ENCODE measurements at places on chromosomes 7 and 10.
A peak's percentile ranks its signal among the peaks of the same experiment; 100 is the strongest.

DNA sequence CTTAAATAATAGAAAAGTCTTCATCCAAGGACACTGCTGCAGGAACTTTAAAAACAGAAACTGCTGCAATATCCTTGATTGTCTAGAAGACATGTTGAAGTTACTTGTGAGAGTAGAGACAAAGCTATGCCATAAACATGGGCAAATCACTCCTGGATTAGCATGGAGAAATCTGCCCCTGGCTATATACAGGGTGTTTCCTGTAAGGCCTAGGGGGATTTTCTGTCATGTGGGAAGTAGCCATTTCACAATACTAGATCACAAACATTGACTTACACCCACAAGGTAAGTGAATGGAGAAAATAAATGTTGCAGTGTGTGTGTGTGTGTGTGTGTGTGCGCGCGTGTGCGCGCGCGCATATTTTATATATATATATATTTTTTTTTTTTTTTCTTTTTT, 35.2 kb upstream of the PDK4 start:
- DNase-seq, result no peak

- DNase-seq, result no peak
These were observed 368.7 kb downstream of the AUTS2 start for GRCh38 chr7:69966766-69967591.

DNA sequence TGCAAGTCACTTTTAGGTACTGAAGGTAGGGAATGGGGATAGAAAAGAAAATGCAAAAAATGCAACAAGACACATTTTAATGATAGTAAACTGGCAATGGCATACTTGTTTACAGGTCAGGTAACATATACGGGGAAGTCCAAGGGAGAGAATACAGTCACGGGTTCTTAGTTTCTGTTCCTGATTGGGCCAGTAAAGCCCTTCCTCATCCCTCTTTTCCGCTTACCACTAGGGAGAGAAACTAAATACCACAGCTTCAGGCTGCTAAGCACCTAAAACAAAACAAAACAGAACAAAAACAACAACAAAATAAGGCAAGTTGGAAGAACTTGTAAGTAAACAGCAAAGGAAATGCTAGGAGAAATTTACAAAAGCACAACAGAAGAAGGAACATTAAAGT, 65.2 kb upstream of the OGDHL start:
- no peak for DNase-seq

DNA sequence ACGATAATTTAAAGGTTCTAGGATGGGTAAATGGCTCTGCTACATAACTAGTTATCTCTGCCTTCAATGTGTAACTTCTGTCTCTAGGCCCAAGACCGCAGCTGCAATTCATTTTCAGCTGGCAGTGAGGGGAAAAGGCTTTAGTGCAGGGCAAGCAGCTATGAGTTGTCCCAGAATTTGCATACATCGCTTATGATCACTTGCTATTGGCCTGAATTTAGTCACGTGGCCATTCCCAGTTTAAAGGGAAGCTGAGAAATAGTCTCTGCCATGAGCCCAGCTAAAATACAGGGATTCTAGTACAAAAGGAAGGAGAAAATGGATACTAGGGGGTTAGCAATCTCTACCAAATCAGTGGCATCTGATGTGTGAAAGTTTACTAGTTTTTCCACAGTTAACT, 145.8 kb upstream of the IMMP2L start:
- DNase-seq, result no peak

DNA sequence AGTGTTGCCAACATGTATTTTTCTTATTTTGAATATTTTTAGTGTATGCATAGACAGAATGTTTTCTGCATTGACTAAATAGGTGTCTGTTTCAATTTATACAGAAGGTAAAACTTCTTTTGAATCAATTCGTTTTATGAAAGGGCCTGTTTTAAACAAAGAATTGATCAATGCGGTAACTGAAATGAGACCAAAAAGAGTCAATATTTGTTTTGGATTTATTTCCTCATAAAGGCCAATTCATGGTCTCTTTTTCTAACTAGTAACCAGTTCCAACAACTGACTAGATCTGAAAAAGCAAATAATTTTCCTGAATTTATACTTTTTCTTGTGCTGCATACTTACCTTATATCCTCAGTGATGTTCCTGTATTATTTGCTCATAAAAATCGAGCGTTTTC, 320.5 kb downstream of the DGKB start:
- no peak for DNase-seq

DNA sequence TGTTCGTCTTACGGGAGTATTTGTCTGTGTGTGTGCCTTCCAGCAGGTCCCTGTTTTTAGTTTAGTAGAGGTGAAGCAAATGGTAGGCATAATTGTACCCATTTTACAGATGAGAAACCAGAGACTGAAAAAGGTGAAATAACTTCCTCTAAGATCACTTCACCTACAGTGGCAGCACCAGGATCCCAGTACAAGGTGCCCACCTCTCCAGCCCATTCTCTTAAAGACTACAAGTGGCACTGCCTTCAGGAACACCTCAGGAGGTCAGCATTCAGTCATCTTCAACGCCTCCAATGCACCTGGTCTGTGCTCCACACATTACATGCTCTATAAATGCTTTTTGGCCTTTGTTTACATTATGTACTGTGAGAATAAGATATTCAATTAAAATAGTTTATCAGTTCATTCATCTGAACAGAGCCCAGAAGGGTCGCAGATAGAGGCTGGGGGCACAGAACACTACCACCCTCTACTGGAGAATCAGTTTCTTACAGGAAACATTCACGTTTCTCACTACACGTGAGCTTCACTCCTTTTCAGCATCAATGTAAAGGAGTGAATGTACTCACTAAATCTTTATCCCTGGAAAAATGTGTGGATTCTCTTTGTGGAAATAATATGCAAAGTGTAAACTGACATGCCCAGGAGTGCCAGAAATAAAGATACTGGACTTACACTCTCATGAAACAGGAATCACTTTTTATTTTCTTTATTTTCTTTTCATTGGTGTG, 45.5 kb upstream of the ABLIM1 start:
- DNase-seq, result no peak

DNA sequence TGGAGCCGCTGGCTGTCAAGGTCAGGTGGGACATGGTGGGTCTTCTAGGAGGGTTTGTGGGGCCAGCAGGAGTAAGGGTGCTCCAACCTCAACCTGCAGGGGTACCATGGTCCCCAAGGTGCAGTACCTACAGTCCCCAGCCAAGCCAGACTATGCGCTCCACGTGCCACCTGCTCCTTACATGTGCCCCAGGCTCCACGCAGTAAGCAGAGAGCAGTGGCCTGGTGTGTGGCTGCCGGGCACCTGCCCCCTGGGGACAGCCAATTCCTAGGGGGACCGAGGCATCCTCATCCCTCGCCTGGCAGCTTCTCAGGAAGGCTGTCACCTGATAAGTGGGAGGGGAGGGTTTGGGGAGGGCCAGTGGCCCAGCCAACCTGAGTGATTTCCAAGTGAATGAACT, 11.7 kb upstream of the ZNF716 start:
- DNase-seq, result no peak

- peak; percentile 57 for DNase-seq
These were observed 29.7 kb downstream of the EBF3 start for GRCh38 chr10:129934196-129934925.

DNA sequence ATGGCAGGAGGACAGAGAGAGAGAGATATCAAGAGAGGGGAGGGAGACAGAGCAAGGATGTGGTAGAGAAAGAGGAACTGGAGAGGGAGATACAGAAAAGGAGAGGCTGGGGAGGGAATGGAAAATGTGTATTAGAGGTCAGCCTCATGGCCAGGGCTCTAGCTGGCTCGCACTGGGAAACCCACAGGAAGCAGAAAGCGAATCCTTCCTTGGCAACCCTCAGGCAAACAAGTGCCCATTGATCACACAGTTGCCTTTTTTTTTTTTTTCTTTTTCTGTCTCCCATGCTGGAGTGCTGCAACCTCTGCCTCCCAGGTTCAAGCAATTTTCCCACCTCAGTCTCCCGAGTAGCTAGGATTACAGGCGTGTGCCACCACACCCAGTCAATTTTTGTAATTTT, 391.2 kb downstream of the TYW1 start:
- DNase-seq, result no peak

DNA sequence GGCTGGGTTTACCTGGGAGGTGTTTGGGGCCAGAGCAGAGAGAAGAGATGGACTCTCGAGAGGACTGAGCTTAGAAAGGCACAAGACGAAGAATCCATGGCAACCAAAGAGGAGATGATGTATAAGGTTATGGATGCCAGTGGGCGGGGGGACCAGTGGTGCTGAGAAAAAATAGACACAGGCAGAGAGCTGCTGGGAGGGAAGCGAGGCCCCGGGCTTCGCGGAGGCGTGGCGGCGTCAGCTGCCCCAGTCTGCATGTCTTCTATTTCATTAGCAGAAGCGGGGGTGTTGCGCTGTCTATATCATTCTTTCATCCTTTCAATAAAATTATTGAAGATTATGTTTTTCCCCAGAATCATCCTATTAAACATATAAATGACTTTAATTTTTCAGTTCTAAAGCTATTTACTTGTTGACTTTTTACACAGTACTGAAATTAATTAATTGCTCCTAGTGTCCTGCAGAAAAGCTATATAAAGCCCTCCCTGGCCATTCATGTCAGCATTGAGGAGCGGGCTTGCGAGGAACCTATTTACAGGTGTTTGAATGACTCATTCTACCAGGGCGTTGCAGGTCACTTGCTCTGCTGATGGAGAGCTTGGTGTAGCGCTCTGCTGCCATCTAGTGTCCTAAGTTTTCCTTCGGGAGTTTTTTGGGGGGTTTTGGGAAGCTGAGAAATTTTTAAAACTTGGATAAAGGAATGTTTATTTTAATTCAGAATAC, 42.9 kb upstream of the BHLHA15 start:
- no peak for DNase-seq

DNA sequence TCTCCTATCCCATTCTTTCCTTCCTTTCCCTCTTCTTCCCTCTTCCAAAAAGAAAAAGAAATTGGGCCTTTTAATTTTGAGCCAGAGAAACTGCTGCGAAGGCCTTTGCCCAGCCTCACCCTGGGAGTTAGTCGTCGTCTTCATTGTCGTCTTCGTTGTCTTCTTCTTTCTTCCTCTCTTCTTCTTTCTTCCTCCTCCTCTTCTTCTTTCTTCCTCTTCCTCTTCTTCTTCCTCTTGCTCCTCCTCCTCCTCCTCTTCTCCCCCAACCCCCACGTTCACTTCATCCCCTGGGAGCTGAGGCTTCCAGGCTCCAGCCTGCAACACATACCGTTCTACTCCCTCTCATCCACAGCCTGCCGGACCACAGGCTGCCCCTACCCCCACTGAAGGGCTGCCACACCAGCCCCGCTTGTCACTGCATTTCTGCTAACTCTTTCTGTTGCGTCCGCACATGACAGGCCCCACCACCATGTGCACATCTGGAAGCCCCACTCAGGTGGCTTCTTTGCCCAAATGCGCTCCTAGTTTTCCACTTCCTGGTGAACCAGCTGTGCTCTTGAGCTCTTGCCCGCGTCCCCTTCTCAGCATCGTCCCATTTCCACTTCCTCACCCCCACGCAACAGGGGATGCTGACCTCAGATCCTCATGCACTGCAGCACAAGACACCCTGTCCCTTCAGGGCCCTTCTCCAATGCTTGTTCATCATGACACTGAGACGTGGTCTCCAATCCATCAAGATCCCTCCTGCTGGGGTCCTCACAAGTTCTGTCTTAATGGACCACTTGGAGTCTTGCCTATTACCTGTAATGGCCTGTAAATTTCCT, 94.9 kb upstream of the SH2B2 start:
- no peak for DNase-seq

GRCh38 chr7:2477447-2478398, 1.5 kb upstream of the GRIFIN start:
- DNase-seq, result no peak

DNA sequence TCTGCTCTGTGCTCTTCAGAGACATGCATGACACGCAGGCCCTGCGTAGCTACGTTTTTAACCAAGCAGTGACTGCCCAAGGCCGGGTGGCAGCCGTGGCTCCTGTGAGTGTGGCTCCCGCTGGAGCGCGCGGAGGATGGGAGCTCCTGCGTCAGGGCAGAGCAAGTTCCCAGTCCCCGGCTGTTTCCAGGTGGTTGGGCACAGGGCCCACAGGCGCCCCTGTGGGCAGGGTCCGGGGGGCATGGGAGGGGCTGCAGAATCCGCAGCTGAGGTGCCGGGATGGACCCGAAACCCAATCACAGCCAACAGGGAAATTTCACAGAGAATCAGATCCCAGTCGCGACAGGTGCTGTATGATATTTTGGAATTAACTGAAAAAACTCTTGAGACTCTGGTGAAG, 9.8 kb downstream of the NKX6-2 start:
- DNase-seq, result no peak

DNA sequence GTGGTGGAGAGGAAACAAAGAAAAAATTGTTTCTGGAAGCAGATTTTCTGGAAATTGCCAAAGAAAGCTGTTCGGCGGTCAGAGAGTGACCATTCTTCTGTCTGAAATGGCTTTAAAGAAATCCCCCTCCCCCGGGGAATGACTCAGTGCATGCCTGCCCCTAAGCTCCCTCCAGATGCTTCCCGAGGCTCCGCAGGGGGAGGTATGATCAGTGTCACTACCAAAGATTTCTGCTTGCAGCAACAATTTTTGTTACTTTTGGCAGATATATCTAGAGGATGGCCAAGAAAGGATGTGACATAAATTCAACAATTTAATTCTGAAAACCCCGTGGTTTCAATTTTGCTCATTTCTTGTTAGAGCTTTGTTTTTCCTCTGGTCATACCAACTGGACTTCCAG, 163.9 kb downstream of the JCAD start:
- no peak for DNase-seq

DNA sequence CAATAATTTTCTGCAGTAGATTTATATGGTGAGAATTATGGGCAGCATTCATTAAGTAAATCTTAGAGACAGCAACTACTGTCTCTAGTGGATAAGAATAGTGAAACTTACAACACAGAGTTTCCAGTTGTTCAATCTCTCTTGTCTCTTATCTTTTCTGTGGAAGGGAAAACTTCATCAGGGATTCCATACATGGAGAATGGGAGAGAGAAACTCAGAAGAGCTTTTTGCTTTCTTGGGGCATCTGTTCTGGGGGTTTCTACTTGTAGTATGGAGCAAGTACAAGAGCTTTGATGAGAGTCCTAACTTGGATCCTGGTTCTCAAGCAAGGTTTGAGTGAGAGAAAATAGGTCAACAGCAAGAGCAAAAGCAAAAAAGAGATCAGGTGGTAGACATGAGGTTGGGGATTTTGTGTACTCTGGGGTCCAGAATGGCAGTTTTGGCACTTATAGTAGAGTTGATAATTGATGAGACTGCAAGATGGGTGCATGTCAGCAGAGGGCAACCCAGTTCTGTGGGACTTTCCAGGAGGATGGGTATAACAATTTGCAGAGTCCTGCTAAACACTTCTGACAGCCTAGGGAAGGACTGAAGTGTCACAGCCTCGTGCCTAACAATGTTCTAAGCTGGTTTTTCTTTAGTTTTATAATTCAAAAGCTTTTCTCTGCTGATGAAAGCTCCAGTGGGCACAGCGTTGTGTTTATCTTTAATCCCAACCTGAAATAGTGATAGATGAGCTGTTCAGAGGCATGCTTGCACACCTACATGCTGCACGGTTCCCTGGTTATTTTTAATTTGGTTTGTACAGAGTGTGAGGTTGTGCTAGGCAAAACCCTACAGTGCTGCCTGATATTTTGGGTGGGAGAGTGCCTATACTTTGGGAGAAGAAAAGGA, 32.0 kb upstream of the STRIP2 start:
- no peak for DNase-seq

All from mesenteric fat pad (tissue), 1 donor.